ENCODE measurements at places on chromosomes 1 and 21.

DNA sequence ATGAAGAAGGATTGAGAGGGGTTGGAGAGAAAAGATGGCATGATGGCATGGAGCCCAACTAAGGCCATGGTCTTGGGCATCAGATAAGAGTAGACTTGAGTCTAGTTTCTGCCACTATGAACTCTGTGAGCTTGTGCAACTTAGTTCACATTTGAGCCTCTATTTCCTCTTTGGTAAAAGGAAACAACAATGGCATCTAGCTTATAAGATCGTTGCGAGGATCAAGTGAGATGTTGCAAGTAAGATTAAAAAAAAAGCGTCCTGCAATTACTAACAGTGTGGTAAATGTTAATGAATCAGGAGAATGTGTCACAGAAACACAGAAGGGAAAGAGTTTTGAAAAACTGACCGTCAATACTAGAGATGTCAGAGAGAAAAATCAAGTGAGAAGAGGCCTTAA lies 202.9 kb upstream of the FGGY start:
- no peak for DNase-seq

DNA sequence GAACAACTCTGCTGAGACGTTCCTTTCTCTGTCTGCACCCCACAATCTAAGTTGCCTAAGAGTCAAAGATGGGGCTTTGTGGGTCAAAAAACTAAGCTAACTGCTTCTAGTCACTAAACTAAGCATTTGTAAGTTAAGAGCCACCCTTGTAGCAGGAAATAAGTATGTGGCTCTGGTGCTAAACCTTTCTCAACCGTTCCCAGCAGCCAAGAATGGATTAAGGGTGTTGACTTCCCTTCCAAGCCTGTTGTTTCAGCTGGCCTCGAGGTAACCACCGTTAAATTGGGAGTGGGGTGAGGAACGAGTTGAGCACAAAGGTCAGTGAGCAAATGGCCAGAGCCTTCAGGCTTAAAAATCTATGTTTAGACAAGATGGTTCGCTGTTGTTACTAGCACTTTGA lies 169.1 kb downstream of the TRIM33 start:
- no peak for DNase-seq

GRCh38 chr1:203189951-203190352 lies 3.4 kb upstream of the CHI3L1 start:
- DNase-seq = no peak

- DNase-seq = peak; percentile 35
Measured at GRCh38 chr1:94416901-94417727, 1.1 kb upstream of the ABCD3 start.

GRCh38 chr21:36654796-36655325 lies 44.1 kb upstream of the SIM2 start:
- DNase-seq = no peak

DNA sequence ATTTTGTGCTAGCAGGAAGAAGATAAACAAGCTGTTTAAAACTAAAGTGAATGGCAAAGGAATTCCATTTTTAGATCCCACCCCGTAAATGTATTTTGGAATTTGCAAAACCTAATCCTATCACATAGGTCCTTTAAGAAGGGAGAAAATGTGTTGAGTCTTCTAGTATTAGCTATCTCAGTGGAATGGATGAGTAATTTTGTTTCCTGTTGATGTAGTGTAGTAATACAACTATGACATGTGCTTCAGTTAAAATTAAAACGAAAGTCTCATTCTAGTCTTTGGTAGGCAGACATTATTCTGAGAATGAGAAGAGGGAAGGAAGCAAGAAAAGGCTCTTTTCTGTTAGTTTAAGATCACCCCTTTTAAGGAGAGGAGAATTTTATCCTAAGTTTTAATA lies 265.9 kb upstream of the C1orf105 start:
- DNase-seq = peak; percentile 11

- peak; percentile 24 for DNase-seq
Measured at GRCh38 chr1:17244821-17245740, 3.8 kb upstream of the PADI3 start.

DNA sequence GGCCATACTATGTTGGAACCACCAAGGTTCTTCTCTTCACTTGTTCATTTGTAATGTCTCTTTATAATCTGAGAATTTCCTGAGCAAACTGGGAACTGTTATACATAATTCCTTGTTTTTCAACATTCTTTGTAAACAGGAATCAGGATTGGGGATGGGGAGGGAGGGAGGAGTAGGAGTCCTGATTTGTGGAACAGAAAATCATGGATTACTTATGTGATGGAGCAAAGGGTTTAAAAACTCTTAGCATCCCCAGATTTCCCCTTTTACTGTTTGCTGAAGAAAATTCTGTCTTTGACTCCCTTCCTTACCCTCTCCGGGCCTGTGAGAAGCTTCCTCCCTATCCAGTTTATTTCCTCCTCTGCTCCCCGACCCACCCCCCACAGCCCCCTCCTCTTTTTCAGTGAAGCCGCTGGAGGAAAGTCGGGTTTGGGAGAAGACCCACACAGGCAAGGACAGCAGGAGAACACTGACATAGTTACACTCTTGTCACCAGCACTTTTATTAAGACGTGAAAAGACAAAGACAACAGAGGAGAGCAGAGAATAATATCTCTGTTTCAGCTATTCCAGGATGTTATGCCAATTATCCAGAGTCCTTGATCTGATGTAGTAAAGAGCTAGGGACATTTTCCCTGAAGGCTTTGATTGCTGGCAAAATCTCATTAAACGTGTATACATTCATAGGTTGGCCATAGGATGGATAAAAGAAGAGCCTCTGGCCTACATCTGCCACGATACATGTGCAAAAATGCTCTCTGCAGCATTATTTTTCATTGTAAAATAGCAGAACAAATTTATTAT lies 4.6 kb upstream of the NBPF1 start:
- no peak for DNase-seq

DNA sequence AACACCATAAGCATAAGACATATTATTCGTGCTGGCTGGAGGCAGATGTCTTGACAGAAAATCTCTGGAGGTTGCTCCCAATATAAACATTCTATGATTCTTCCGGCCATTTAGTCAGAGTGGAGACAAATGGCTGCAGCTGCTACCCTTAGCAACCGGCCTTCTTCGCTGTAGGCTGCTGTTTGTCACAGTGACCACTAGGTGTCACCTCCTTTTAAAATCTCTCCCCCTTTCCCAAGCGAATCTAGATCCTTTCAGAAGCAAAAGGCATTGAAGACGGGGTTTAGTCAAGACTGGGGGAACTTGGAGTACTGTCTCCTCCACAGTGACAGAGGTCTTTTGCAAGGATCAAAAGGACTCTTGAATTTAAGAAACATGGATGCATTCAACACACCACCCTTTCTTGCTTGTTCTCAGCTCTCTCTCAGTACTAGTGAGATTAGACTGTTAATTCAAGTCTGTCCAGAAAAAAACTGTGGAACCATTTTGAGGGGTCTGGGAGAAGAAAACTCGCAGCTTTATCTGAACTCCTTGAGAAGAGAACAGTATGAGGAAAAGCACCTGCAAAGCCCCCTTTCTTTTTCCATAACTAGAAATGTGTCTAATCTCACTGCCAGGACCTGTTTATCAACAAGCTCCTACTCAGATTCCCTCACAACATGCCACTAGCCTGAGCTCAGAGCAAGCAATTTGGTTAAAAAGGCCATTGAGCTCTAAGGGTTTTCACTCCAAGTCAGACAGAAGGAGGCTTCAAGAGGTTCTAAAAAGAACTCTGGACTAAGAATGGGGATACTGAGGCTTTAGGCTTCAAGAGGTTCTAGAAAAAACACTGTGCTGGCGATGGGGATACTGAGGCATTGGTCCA lies 408.3 kb upstream of the PLXNA2 start:
- peak; percentile 66 for DNase-seq

DNA sequence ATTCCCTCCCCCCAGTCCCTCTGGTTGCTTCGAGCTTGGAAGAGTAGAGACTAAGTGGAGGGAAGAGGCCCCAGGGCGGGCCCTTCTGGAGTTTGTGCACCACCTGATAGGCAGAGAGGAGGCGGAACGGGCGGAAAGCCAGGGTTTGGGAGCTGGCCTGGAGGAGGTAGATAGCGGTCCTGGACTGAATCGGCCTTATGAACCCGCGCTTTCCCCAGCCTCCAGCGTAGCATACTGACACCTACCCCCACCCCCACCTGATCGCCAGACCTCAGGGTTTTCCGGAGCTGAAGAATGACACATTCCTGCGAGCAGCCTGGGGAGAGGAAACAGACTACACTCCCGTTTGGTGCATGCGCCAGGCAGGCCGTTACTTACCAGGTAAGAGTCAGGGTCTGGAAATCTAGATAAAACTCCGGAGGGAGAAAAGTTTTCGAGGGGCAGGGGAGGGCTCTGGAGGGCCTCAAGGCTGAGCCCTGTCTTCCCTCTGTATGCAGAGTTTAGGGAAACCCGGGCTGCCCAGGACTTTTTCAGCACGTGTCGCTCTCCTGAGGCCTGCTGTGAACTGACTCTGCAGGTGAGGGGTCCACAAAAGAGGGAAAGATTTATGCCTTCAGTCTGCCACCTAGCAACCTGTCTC lies 705 bp downstream of the UROD start:
- peak; percentile 61 for DNase-seq

DNA sequence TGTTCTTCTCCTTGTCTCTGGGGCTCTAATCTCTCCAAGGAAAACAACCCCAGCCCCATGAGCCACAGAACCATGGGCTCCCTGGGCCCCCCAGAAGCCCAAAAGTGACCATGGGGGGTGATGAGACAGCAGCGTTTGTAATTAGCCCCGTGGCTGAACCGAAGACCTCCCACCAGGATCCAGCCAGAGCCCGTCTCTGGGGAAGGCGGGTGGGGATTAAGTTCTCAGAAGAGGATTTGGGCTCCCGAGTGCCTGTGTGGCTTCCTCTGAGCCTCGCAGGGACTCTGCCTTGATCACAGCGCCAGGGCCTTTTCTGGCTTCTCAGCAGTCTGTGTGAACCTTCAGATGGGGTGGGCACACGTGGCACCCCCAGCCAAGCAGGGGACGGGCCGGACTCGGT lies 77.0 kb downstream of the ALPL start:
- no peak for DNase-seq

GRCh38 chr1:114648503-114648902 lies 21.3 kb downstream of the DENND2C start:
- DNase-seq = no peak

DNA sequence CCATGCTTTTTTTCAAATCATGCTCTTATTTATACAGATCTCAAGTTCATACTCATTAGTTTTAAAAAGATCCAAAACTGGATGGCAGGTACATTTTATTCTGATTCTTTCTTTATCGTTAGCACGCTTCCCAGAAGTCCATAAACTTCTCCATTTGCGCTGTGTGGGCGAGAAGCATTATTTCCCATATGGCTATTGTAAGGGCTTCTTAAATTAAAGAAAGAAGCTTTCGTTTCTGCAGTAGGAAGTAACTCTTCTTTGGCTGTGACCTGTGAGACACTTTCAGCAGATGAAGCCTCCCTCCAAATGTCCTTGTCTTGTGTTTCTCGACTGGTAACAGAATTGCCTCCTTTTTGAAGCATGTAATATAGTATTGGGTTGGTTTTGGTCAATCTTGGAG lies 100.2 kb downstream of the NRIP1 start:
- DNase-seq = no peak

GRCh38 chr1:206467915-206468314 lies 2.4 kb upstream of the IKBKE start:
- no peak for DNase-seq

GRCh38 chr1:209720326-209720725 lies 15.7 kb downstream of the HSD11B1 start:
- DNase-seq = no peak

DNA sequence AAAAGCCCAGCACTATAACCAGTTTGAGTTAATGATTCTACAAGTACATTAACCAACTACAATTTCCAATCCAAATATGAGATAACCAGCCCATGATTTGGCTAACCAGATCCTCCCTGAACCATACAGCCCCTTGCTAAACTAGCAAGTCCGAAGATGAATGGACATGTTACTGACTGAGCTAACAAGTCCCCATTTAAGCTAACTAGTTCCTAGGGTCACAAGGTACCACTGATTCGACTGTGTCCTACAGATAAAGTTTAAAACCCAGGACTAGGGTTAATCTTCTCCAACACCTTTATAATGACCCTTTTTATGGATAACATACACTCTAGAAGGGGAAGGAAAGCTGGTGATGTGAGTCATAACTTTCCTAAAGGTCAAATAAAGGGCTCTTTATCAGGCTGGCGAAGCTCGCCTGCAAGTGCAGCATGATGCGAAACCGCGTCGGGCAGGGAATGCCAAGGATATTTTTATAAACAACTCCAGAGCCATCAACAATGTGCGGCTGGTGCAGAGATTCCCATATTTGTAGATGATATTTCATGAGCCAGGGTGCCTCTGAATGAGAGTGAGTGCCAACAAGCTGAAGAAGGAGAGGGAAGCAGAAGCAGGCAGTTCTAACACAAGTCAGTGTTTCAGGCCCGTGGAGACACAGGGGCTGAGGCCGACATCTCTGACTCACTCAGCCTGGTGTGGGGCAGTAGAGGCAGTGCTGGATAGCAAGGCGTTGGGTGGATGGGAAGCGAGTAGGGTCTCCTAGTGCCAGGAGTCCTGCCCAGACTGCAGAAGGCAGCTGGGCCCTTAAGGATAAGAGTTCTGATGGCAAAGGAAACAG lies 75.6 kb upstream of the ROR1 start:
- peak; percentile 72 for DNase-seq

GRCh38 chr1:66315671-66316070 lies 218.3 kb upstream of the SGIP1 start:
- DNase-seq = peak; percentile 44

GRCh38 chr1:22332795-22333499 lies 118.7 kb upstream of the ZBTB40 start:
- DNase-seq = peak; percentile 72

DNA sequence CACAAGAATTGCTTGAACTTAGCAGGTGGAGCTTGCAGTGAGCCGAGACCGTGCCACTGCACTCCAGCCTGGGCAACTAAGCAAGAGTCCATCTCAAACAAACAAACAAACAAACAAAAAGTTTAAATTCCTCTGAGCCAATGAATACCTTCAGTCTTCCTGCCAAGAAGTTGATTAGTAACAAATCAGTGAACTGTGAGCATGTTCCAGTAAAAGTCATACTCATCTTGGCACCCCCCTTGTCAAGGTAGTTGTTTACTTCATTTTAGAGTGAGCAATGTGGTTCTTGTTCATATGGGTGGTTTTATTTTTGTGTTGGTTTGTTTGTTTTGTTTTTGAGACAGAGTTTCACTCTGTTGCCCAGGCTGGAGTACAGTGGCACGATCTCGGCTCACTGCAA lies 18.0 kb upstream of the SLC2A7 start:
- no peak for DNase-seq

DNA sequence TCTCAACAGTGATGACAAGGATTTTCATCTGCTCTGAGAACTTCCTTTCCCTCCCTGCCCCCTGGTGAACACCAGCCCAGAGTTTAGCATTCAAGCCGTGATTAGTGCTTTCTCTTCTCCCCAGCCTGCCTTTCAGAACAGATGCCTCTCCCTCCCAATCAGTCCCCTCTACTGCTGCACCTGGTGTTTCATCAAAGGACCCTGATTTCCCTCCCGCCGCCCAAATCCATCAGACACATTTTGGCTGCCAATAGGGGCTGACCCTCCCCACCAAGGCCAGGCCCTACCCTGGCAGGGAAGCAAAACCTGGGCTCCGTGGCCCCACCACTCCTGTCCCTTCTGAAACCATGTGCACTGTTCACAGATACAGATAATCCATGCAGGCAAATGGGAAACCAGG lies 34.0 kb upstream of the KLHDC7A start:
- no peak for DNase-seq

GRCh38 chr1:217369996-217370551 lies 260.8 kb downstream of the GPATCH2 start:
- no peak for DNase-seq

- no peak for DNase-seq
Measured at GRCh38 chr21:18161841-18162240, 82.8 kb upstream of the CHODL start.

Data from urothelium cell line (cell line).